Colonic mucosa (tissue), 4 donors: ENCODE measurements at places on chromosomes 4 and X. TPM values are rescaled to one million over a fixed set of nuclear protein-coding genes. Genes with fewer than 3 reads are reported as not detected.

The FAAH2 gene
- 11.3 TPM for total RNA-seq

DNA sequence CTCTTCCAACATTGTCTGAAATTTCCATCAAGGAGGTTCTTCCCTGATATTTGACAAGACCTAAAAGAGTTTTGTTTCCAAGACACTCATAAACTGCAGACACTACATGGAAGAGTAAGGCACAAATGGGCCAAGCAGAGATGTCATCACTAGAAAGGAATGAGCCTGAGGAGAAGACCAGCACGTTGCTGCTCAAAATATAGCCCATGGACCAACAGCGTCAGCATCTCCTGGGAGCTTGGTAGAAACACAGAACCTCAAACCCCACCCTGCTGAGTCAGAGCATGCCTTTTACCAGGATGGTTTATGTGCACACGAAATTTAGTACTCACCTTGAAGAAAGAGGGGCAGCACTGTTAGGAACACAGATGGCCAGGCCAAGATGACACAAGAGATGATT is 128.7 kb upstream of the MID1 start:
- H3K4me3 ChIP-seq: no peak overlapping the region
- no peaks in the 10 kb centered on the region for H3K27me3 ChIP-seq
- no peak overlapping the region for H3K27ac ChIP-seq
- no peak for DNase-seq
- H3K36me3 ChIP-seq: no peaks in the 10 kb centered on the region
- no peaks in the 10 kb centered on the region for H3K4me1 ChIP-seq

DNA sequence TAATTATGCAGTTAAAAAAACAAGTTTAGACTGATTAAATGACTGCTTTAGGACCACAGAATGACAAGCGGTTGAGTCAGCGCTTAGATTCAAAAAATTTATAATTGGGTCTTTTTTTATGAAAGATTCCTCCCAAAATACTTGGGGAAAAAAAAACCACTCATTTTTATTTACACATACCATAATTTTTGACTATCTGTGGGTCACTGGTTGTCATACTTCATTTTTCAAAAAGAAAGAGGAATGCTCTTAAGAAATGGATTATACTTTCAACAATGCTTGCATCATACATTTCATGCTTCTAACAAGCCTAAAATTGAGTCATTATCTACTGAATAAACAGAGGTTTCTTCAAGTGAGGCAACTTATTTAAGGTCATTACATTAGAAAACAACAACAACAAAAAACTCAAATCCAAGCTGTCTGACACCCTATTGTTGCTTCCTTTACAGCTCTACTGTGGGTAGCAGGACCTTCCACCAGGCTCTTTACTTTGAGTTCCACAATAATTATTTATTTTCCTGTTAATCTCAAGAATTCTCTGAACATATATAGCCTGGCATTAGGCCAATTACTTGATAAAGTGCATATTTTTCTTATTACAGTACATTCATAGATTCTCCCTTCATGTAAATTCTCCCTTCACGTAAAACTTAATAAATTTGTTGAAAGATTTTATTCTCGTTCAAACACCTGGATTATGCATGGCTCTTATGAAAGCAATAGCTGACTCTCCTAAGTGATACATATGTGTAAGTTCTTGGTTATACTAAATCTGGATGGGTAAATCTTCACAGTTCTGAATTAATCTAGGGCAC is 445.5 kb downstream of the PCDH10 start:
- no peaks in the 10 kb centered on the region for H3K27me3 ChIP-seq
- H3K4me3 ChIP-seq: no peak overlapping the region
- H3K27ac ChIP-seq: no peak overlapping the region
- H3K36me3 ChIP-seq: no peaks in the 10 kb centered on the region

DNA sequence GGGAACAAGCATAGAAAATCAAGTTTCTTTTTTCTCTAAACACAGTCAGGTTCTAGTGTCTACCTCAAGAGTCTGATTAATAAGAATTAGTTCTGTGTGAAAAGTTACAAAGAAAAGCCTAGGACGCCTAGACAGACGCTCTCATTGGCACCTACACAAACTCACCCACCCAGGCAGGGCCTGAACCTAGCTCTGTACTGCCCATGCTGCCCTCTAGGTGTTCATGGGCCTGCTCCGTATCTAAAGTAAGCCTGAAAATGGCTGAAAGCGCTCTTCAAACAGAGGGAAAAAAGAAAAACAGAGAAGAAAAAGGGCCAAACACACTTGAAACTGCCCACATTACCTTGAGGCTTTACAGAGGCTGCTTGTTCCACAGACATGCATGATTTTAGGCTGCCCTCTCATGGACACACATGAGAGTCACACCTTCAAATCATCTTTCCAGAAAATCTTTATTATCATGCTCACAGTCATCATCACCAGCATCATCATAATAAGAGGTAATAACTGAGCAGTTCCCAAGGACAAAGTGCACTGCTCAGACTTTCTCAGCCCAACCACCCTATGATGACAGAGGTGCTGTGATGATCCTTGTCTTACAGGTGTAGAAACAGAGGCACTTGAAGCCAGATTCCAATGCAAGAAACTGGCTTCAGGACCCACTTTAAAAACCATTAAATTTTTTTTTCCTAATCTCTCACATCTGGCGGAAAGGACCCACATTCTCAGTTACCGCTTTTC is 49.6 kb downstream of the MAP7D2 start:
- H3K36me3 ChIP-seq: no peaks in the 10 kb centered on the region
- H3K4me1 ChIP-seq: no peaks in the 10 kb centered on the region
- no peaks in the 10 kb centered on the region for H3K27me3 ChIP-seq
- no peak overlapping the region for H3K4me3 ChIP-seq
- peak; percentile 31 for DNase-seq
- no peak overlapping the region for H3K27ac ChIP-seq

DNA sequence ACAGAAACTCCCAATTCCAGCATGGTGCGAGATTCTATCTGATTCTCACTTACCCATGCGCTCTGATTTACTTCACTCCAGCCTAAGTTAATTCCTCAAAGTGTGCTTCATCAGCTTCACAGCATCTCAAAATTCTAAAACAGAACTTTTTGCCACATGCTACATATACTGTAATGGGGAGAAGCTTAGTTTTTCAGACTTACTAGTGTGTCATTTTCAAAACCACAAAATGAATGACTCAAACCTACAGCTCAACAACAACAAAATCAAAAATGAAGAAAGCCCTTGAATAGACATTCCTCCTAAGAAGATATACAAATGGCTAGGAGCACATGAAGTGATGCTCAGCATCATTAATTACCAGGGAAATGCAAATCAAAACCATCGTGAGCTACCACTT is 14.9 kb downstream of the IRF2 start:
- no peak overlapping the region for H3K4me3 ChIP-seq
- no peak for DNase-seq
- H3K27ac ChIP-seq: no peak overlapping the region

GRCh38 chrX:131987252-131987651 is 35.9 kb upstream of the STK26 start:
- no peaks in the 10 kb centered on the region for H3K27me3 ChIP-seq
- no peak overlapping the region for H3K4me3 ChIP-seq
- no peaks in the 10 kb centered on the region for H3K4me1 ChIP-seq
- no peak for DNase-seq
- no peak overlapping the region for H3K27ac ChIP-seq

DNA sequence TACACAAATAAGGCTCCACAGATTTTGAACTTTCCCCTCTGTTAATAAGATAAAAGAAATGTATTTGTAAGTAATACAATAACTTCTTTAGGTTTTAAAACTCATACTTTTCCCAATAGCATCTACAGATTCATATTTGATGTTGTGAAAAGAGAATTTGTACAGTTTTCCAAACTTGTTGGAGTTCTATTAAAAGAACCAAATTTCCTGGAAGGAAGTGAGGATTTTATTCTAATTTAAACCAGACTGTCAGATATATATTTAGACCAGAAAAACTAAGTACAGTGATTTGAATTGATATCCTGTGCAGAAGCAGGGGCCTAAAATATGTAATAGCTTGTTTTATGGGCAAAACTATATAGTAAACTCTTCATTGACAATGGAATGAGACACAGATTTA is 53.7 kb downstream of the NAA11 start:
- no peak overlapping the region for H3K27ac ChIP-seq
- DNase-seq: no peak
- H3K4me3 ChIP-seq: no peak overlapping the region
- H3K4me1 ChIP-seq: no peaks in the 10 kb centered on the region

DNA sequence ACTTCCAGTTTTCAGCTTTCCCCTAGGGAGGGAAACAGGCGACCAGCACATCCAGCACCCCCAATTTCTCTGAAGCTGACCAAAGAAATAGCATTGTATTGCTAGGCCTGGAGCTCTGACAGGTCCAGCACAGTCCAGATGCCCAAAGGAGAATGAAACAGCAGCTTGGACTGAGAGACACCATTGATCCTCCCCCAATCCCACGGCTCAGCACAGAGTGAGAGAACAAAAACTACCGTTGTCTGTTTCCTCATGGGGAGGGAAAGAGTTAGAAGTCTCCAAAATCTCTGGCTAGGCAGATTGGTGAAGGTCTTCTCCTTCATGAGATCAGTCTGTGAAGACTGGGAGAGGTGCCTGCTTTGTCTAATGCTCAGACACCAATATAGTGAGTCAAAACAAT is 8.6 kb downstream of the TCEAL7 start:
- H3K36me3 ChIP-seq: no peaks in the 10 kb centered on the region
- H3K4me3 ChIP-seq: no peak overlapping the region
- no peak for DNase-seq
- no peaks in the 10 kb centered on the region for H3K4me1 ChIP-seq
- no peak overlapping the region for H3K27ac ChIP-seq
